ENCODE measurements at places on chromosomes 7 and 10. TPM values are rescaled to one million over a fixed set of nuclear protein-coding genes. Genes with fewer than 3 reads are reported as not detected.

The ADRA2A gene
- total RNA-seq: not detected

The DENND2A gene
- total RNA-seq: not detected

DNA sequence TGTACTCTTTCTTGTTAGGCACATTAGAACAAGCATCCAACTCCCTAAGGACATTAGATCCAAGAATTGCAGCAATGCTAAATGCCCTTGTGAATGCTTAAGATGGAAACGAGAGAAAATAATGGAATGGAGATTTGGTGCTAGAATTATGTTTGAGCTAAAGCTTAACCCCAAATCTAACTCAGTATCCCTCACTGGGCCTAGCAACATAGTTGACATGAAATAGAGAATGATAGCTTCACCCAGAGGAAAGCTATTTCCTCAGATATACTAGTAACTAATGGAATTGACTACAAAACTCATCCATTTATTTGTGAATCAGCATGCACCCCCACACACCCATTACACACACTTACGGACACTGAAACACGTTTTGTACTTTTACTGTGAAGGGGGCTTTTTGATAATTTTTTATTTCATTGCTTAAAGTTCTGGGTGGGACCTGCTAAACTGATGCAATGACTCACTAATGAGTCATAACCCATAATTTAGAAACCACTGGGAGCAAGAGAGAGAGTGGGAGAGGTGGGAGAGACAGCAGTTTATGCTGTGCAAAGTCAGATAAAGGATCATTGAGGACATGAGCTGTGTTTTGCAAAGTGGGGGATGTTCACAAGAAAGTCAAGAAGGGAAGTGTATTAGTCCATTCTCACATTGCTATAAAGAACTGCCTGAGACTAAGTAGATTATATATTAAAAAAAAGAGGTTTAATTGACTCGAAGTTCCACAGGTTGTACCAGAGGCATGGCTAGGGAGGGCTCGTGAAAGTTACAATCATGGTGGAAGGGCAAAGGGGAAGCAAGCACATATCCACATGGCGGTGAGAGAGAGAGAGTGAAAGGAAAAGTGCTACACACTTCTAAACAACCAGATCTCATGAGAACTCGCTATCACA, 382.7 kb downstream of the SFMBT2 start:
- no peak for DNase-seq

The NCF1 gene
- 11.0 TPM for total RNA-seq

DNA sequence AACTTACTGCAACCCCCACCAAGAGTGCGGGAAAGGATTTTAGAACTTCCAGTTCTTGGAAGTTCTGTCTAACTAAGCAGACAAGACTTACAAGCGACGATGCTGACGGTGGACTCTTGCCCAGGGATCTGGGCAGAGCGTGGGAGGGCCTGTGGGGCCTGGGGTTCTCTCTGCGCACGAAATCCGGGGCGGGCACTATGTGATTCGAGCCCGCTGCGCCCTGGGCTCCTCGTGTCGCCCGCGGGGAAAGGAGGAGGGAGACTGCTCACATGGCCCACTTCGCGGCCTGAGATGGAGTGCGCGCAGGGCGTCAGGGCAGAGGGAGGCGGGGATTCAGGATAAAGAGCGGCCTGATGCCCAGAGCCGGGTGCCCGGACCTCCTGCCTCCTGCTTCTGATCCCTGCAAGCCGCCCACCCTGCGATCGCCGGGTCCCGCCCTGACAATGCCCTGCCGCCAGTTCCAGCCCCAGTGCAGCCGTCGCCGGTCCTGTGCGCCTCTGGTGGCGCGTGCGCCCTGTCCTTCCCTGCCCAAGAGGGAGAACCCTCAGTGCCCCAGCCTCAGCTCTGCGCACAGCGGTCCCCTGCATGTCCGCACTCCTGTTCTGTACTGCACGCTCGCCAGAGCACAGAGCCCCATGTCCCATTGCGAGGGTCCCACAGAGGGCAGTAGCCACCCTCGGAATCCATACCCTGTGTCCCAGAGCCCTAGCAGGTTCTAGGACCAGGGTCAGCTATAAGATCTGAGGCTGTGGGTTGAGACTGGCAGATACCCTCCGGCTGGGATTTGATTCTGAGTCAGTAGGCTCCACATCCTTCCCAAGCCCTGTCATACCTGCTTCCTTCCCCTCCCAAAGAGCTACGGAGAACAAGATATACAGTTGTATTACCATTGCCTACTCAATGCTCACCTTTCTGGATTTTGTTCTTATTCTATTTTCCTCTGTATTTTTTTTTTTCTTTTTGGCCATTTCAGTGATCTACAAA, 99.4 kb upstream of the TMEM106B start:
- DNase-seq: peak; percentile 20

DNA sequence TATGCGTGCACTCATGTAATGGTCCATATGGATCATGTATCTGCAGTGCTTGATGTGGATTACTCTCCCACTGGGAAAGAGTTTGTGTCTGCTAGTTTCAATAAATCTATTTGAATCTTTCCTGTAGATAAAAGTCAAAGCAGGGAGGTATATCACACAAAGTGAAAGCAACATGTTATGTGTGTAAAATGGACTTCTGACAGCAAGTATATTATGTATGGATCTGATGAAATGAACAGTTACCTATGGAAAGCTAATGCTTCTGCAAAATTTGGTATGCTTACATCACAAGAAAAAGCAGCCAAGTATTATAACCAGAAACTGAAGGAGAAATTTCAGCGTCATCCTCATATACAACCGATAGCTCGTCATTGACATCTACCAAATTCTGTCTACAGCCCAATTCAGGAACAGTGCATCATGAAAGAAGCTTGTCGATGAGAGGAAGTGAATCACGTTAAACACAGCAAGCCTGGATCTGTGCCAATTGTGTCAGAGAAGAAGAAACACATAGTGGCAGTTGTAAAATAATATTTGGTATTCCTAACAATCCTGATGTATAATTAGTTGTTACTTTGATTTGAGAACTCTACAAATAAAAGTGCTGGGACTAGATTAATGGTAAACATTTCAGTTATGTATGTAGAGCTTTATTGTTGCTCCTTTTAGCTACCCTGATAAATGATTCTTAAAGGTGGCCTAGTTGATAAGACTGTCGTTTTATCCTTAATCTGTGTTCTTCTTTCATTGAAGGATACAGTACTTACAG, 14.2 kb upstream of the SYPL1 start:
- peak; percentile 49 for DNase-seq

- no peak for DNase-seq
Observed at GRCh38 chr10:85420501-85421191, 945.9 kb downstream of the GRID1 start.

The SLC16A12 gene
- not detected for total RNA-seq

- DNase-seq: no peak
Observed at GRCh38 chr7:2154831-2155230, 77.9 kb downstream of the MAD1L1 start.

DNA sequence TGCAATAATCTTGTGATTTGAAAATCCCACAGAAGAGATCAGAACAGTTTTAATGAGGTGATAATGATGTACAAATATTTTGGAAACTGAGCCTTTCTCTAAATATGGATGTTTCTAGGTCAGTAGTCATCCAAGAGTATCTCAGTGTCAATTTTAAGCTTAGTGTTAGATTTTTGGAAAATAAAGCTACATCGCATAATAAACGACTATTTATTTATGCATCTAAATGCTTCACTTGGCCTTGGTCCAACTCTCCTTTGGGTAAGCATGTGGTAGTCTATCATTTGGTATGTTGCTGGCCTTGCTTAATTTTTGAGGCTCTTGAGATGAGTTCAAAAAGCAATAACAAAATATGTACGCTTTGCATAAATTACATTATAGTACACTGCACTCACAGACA, 5.4 kb upstream of the PPP1R9A start:
- no peak for DNase-seq

The OR2A25 gene
- not detected for total RNA-seq

DNA sequence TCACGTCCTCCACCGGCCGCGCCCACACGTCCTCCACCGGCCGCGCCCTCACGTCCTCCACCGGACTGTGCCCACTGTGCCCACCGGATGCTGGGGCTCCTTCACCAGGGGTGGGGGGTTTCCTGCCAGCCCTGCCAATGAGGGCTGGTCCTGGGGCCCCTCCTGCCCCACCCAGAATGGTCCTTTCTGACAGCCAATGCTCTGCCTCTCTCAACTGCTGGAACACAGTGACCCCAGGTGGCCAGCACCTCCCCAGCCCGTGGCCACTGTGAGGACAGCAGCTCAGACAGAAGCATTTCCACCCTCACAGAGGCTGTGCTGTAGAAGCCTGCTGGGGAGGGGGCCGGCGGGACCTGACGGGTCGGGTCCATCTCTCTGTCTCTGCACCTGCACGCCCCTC, 90.1 kb upstream of the DNAAF5 start:
- DNase-seq: peak; percentile 23

DNA sequence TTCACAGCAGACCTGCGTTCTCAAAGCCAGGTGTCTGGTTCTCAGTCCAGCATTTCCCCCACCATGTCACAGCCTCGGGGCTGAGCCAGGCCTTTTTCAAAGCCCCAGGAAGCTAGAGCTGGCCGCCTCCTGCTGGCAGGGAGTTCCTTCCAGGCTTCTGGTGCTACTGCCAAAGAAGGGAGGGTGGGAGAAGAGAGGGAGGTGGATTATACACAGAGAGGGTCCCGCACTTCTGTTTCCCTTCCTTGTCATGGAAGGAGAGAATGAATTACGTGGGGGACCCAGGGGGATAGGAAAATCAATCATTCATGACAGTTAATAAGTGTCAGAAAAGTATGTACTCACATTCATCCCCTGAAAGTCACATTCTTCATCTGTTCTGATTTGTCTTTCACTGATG, 600 bp upstream of the LGI1 start:
- DNase-seq: no peak

The HOGA1 gene
- total RNA-seq: not detected

DNA sequence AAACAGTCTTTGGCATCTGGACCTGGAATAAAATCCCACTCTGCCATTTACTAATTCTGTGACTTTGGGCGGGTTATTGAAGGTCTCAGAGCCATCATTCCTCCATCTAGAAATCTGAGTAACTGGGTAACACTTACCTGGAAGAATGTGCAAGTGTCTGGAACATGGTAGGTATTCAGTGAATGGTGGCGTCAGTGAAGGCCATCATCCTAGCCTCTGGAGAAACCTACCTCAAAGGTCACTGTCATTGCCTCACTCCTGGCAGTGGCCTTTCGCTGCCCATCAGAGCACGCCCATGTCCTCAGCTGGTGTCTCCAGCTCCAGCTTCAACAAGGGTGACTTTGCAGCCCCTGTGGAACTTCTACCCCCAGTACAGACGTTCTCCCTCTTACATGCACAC, 4.5 kb downstream of the GAL3ST4 start:
- DNase-seq: no peak

The MIOS gene
- 31.7 TPM for total RNA-seq

The SFXN4 gene
- total RNA-seq: 29.5 TPM

The DYNC1I1 gene
- total RNA-seq: not detected

DNA sequence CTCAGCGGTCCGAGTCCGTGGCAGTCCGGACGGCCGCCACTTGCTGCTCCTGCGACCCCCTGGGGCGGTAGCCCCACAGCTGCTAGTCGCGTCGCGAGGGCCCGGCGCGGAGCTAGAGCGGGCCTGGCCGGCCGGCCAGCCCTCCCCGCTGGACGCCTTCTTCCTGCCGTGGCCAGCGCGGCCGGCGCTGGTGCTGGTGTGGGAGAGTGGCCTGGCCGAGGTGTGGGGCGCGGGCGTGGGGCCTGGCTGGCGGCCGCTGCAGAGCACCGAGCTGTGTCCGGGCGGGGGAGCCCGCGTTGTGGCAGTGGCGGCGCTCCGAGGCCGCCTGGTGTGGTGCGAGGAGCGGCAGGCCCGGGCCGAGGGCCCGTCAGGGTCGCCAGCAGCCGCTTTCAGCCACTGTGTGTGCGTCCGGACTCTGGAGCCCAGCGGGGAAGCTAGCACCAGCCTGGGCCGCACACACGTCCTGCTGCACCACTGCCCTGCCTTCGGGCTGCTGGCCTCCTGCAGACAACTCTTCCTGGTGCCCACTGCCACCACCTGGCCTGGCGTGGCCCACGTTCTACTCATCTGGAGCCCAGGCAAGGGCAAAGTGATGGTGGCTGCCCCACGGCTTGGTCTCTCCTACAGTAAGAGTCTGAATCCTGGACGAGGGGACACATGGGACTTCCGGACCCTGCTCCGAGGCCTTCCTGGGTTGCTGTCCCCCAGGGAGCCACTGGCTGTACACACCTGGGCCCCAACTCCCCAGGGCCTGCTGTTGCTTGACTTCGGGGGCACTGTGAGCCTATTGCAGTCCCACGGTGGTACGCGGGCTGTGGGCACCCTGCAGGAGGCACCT, 631 bp downstream of the HPS6 start:
- DNase-seq: no peak

The EGR2 gene
- 14.2 TPM for total RNA-seq
